Effector memory CD8-positive, alpha-beta T cell (primary cell): ENCODE measurements at places on chromosomes 1 and 21.
A peak's percentile ranks its signal among the peaks of the same experiment; 100 is the strongest.

- no peak overlapping the region for H3K27ac ChIP-seq
- no peaks in the 10 kb centered on the region for H3K4me1 ChIP-seq
- H3K4me3 ChIP-seq, result no peak overlapping the region
- H3K36me3 ChIP-seq, result peaks cover 3% of the 10 kb centered on the region
- DNase-seq, result no peak
Measured at GRCh38 chr21:39366563-39366962, 17.7 kb upstream of the HMGN1 start.

DNA sequence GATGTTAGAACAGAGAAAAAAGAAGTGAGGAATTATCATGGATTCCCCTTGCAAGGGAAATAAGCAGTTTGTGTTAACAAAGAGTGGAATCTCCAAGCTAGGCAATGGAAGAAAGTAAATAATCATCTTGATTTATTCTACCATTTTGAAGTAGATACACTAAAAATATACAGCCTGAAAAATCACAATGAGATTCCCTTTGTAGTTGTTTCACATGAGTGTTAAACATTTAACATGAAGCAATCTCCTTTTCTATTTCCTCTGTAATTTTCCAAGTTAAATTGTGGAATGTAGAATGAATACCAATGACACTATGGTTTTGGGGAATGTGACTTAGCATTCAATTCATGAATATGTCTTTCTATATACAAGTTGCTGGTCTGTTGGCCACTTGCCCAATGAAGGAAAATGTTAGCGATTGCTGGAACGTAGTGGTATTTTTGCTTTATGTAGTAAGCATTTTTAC lies 5.7 kb downstream of the TGFB2 start:
- peaks cover 15% of the 10 kb centered on the region for H3K27me3 ChIP-seq
- peak overlapping the region; percentile 78 for H3K4me3 ChIP-seq
- DNase-seq, result no peak
- peaks cover 7% of the 10 kb centered on the region for H3K36me3 ChIP-seq

DNA sequence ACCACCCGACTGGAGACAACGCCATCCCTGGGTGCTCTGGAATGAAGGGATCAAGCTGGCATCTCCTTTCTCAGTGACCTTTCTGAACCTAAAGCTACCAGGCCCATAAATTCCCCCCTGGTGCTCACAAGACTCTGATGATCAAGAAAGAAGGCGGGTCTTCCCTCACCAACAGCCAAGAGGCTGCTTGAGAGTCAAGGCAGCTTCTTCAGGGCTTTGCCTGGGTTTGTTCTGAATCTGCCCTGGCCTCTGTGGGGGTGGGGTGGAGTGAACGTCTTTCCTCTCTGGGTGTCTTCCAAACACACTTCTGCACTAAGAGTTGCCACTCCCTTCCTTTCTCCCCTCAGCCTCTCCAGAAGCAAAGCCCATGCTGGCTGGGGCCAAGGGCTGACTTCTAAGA lies 36.1 kb downstream of the CD247 start:
- DNase-seq, result no peak
- H3K27ac ChIP-seq, result peak overlapping the region; percentile 95
- H3K4me1 ChIP-seq, result peaks cover 85% of the 10 kb centered on the region

- no peak for DNase-seq
- no peaks in the 10 kb centered on the region for H3K4me1 ChIP-seq
- no peak overlapping the region for H3K4me3 ChIP-seq
- H3K27me3 ChIP-seq, result peaks cover 15% of the 10 kb centered on the region
- H3K36me3 ChIP-seq, result no peaks in the 10 kb centered on the region
- no peak overlapping the region for H3K27ac ChIP-seq
Measured at GRCh38 chr1:3155056-3155925, 86.3 kb downstream of the PRDM16 start.

DNA sequence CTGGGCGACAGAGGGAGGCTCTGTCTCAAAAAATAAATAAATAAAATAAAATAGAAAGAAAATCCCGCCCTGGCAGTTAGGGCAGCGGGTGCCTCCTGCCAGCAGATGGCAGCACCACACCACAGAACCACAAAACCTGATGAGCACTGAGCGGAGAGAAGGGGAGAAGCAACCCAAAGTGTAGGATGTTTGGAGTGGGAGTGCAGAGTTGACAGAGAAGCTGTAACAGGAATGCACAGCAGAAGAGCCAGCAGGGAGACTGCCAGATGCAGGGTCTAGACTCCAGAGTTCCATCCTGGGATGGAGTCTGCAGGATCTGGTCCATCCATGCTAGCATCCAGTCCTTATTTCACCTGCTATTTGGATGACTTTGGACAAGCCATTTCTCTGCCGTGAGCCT lies 29.7 kb upstream of the KIRREL1 start:
- H3K27me3 ChIP-seq, result peaks cover 46% of the 10 kb centered on the region
- H3K27ac ChIP-seq, result no peak overlapping the region
- no peak overlapping the region for H3K4me3 ChIP-seq

DNA sequence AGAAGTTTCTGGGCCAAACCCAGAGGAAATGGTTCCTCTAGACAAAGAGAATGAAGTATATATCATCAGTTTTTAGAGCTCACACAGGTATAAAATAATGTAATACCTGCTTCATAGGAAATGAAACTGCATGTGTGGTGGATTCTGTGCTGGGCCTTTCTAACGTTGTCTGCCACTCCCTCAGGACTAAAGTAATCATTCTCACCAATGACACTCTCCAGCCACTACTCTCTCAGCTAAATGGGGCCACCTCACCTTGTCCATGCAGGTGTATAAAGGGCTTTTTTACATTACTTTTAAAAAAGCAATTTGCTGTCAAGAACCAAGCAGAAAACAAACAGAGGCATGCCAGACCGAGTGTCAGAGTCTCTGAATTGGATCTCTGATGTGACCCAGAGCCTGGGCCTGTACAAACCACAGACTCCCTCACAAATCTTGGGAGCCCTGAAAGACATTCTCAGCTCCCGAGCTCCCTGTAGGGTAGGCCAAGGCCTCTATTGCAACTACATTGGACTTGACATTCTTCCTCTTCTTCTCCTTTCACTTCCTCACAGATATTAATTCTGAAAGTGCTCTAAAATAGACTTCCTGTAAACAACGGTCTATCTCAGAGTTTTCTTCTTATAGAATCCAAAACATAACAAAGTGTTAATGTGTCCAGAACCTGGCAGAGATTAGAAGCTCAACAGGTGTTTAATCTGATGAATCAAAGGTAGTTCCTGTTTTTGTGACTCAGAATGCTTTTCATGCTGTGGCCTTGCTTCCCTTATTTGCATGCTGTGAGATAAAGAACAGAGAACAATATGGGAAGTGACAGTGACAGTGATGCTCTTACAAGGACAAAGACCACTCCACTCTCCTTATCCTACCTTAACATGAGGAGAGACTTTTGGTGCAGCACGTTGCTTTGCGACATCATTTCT lies 8.6 kb downstream of the AIM2 start:
- DNase-seq, result no peak
- peak overlapping the region; percentile 85 for H3K4me3 ChIP-seq
- H3K27me3 ChIP-seq, result no peaks in the 10 kb centered on the region
- peak overlapping the region; percentile 99 for H3K27ac ChIP-seq
- peaks cover 20% of the 10 kb centered on the region for H3K4me1 ChIP-seq
- H3K36me3 ChIP-seq, result peaks cover 14% of the 10 kb centered on the region

GRCh38 chr1:116375148-116375886 lies 2.3 kb downstream of the ATP1A1 start:
- no peaks in the 10 kb centered on the region for H3K27me3 ChIP-seq
- peaks cover 50% of the 10 kb centered on the region for H3K4me1 ChIP-seq
- H3K4me3 ChIP-seq, result peak overlapping the region; percentile 95
- H3K27ac ChIP-seq, result peak overlapping the region; percentile 95
- no peak for DNase-seq

GRCh38 chr1:238152119-238152518 lies 261.4 kb upstream of the ZP4 start:
- H3K27ac ChIP-seq, result no peak overlapping the region
- no peak for DNase-seq
- no peaks in the 10 kb centered on the region for H3K36me3 ChIP-seq

GRCh38 chr1:200036619-200037270 lies 9.2 kb downstream of the NR5A2 start:
- peaks cover 7% of the 10 kb centered on the region for H3K4me1 ChIP-seq
- no peak for DNase-seq
- H3K27ac ChIP-seq, result no peak overlapping the region
- no peak overlapping the region for H3K4me3 ChIP-seq

- H3K27ac ChIP-seq, result peak overlapping the region; percentile 97
- no peak for DNase-seq
- H3K36me3 ChIP-seq, result peaks cover 55% of the 10 kb centered on the region
- H3K4me3 ChIP-seq, result peak overlapping the region; percentile 98
- H3K4me1 ChIP-seq, result peaks cover 51% of the 10 kb centered on the region
Measured at GRCh38 chr1:157137408-157138219, 581 bp downstream of the ETV3 start.

- H3K27me3 ChIP-seq, result no peaks in the 10 kb centered on the region
- H3K27ac ChIP-seq, result no peak overlapping the region
- no peak for DNase-seq
- H3K36me3 ChIP-seq, result peaks cover 3% of the 10 kb centered on the region
- no peak overlapping the region for H3K4me3 ChIP-seq
Measured at GRCh38 chr21:44738621-44739020, 27.2 kb upstream of the TSPEAR start.

- peaks cover 25% of the 10 kb centered on the region for H3K36me3 ChIP-seq
- no peaks in the 10 kb centered on the region for H3K4me1 ChIP-seq
- DNase-seq, result no peak
- no peak overlapping the region for H3K4me3 ChIP-seq
- no peaks in the 10 kb centered on the region for H3K27me3 ChIP-seq
Measured at GRCh38 chr1:63532727-63533126, 9.4 kb downstream of the EFCAB7 start.

DNA sequence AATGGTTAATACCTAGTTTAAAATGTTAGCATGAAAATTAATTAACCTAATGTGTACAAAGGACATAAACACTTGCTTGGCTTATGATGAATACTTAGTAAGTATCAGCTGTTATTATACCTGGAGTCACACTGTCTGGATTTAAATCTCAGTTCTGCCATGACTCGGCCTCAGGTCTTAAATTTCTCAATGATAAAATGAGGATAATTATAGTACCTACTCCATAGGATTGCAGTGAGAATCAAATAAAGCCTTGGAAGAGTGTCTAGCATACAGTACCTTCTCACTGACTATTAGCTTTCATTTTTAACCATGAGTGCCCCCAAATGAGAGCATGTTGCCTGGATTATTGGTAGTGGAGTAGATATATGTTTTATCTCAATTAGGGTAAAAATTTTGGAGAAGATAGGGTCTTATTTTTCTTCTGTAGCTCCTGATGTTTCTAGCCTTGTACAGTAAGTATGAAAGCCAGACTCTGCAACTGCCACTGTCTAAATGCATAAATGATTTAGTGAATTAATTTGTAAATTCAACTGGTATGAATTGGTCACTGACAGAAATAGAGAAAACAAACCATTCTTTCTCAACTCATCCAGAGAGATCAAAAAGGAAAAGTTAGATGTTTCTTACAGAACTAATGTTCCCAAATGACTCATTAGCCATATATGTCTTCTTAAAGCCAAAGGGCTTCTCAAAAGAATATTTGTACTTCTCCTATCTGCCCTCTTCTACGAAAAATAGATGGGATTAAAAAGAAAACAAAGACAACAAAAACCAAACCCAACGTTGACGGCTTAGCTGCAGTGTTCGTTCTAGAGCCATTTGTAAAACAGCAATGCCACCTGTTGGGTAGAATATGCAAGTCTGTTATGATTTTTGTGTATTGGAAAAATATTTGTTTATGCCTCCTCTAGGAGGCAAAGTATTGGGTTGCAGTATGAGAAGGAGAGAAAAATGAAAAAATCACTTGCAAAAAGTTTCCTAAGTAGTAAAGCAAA lies 53.8 kb upstream of the MROH9 start:
- no peaks in the 10 kb centered on the region for H3K36me3 ChIP-seq
- H3K4me3 ChIP-seq, result no peak overlapping the region
- no peak overlapping the region for H3K27ac ChIP-seq
- H3K4me1 ChIP-seq, result no peaks in the 10 kb centered on the region
- peaks cover 6% of the 10 kb centered on the region for H3K27me3 ChIP-seq

- no peak overlapping the region for H3K4me3 ChIP-seq
- H3K27me3 ChIP-seq, result no peaks in the 10 kb centered on the region
- peaks cover 4% of the 10 kb centered on the region for H3K36me3 ChIP-seq
- H3K27ac ChIP-seq, result peak overlapping the region; percentile 56
- H3K4me1 ChIP-seq, result peaks cover 40% of the 10 kb centered on the region
Measured at GRCh38 chr1:54312796-54313316, 93.3 kb downstream of the SSBP3 start.

GRCh38 chr21:26057477-26058170 lies 112.9 kb downstream of the APP start:
- no peak for DNase-seq
- no peaks in the 10 kb centered on the region for H3K27me3 ChIP-seq
- H3K36me3 ChIP-seq, result no peaks in the 10 kb centered on the region
- no peak overlapping the region for H3K27ac ChIP-seq
- H3K4me1 ChIP-seq, result no peaks in the 10 kb centered on the region
- no peak overlapping the region for H3K4me3 ChIP-seq

- no peak for DNase-seq
- peaks cover 8% of the 10 kb centered on the region for H3K36me3 ChIP-seq
- no peaks in the 10 kb centered on the region for H3K4me1 ChIP-seq
- H3K27ac ChIP-seq, result peak overlapping the region; percentile 82
Measured at GRCh38 chr21:36203603-36203889, 46.9 kb downstream of the DOP1B start.

DNA sequence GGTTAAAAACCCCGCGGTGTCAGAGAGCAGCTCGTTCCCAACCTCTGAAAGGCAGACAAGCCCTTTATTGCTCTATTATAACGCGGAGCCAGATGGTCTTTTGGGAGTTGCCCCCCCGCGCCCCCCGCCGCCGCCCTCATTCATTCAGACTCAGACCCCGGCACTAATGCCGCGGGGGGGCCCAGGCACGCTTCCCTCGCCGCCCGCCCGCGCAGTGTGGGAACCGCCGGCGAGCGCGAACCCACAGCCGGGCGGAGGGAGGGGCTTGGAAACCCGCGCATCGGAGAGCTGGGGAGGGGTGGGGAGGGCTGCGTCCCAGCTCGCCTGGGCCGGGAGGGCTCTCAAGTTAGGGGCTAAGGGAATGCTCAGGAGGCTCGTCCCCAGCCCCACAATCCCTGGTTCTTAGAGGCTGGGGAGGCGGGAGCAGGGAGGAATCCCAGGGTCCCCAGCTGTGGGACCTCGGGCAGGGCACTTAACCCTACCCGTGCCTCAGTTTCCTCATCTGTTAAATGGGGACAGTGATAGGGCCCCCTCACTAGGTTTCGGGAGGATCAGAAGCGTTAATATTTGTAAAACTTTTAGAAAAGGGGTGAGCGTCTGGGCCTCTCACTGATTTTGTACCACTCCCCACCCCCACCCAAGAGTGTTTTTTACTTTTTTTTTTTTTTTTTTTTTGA lies 10.9 kb upstream of the HES5 start:
- DNase-seq, result no peak
- H3K4me3 ChIP-seq, result no peak overlapping the region
- H3K4me1 ChIP-seq, result peaks cover 9% of the 10 kb centered on the region
- H3K27ac ChIP-seq, result no peak overlapping the region
- peaks cover 4% of the 10 kb centered on the region for H3K36me3 ChIP-seq
